ENCODE measurements at places on chromosomes 5 and 9.

DNA sequence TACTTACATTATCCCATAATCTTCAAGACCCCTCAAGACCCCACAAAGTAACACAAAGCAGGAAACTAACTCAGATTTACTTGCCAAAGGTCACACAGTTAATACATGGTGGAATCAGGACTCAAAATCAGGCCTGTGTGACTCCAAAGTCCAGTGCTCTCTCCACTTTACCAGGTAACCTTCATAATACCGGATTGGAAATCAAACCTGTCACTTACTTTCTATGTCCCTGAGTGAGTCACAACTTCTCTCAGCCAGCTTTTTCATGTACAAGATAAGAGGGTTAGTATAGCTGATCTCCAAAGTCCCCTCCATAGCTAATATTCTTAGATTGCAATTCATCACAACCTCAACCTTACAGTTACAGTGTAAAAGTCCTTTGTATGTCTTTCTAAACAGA lies 17.1 kb downstream of the STRBP start:
- DNase-seq: no peak

GRCh38 chr5:81310402-81311063 lies 9.1 kb downstream of the ZCCHC9 start:
- DNase-seq: no peak

DNA sequence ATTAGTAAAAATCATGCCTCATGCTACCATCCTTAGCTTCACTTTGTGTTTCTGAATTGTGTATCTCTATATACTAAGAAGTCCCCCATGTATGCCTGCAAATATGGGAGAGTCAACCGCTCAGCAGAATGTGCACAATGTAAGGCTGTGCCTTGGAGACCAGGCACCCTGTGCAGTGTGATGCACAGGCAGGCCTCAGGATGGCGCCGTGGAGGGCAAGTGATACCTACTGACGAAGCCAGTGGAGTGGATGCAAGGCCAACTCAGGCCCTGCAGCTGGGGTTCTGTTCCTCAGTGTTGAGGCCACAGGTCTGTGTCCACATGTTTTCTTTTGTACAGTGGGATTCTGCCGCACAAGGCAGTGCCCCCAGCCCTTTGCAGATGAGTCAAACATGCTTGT lies 28.4 kb downstream of the SYK start:
- DNase-seq: no peak

GRCh38 chr9:111700776-111701175 lies 39.4 kb downstream of the GNG10 start:
- no peak for DNase-seq

- DNase-seq: no peak
Measured at GRCh38 chr5:87340716-87341115, 72.0 kb downstream of the CCNH start.

DNA sequence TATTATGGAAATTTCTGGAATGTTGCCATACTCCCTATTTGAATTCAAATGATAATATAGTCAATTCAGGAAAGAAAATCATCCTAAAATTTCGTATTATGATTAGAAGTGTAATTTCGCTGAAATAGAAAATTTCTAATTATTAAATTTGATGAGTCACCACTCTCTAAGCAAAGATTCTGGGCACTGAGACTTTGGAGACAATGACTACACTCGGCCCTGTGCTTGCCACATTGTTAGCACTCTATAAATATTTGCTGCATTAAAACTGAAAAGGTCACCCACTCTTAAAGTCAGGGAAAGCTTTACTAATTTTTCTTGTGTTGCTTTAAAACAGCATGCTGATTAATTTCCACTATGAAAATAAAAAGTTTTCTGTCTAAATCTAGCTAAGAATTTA lies 240.3 kb downstream of the TLE4 start:
- DNase-seq: no peak

DNA sequence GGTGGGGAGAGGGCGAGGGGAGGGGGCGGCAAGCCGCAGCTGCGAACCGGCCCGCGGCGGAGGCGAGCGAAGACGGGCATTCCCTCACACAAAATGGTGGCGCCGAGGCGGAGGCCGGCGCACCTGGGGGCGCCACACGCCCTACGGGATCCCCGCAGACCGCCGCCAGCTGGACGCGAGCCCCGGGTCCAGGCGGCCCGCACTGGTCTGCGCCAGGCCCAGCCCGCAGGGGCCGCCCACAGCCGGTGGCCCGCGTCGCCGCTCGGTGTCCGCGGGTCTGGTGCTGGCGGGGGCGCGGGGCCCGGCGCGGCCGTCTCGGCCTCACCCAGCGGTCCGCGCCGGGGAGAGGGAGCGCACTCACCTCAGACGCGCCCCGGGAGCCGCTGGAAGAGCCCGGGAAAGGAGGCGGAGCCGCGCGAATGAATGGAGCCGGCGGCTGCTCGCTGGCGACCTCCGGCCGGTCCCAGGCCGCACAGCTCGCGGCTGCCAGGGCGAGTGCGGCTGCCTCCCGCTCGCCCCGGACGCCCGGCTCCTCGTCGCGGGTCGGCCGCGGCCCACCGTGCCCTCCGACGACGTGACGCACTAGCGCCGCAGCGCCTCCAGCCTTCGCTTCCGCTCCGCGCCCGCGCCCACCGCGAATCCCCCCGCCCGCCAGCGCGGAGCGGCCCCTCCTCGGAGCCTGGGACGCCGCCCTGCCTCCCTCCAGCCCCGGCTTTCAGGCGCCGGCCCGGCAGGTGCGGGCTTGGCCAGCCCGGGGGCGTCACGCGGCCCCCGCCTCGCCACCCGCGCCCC lies at the start of gene FAM169A:
Gene FAM169A (minus strand): TSS at position 584 of the 792 bp plus-strand sequence. CDS start 24,711 bp downstream, outside the sequence.
- DNase-seq: peak; percentile 47

DNA sequence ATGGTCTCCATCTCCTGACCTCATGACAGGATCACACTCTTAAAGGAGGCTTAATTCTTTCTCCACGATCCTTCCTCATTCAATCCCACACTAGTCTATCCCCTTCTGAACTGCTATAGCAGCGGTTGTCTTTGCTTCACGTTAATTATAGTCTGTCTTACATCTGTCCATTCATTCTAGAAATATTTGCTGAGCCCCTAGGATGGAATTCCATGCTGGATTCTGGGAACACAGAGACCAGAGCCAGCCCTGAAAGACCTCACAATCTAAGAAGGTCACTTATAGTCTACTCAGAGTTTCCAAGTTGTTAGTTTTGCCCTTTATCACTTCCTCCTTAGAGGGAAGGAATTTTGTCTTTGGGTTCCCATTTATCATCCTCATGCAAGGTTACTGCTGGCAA lies 193.5 kb downstream of the GAS1 start:
- no peak for DNase-seq

GRCh38 chr5:137570070-137570469 lies 70.9 kb upstream of the SPOCK1 start:
- no peak for DNase-seq

DNA sequence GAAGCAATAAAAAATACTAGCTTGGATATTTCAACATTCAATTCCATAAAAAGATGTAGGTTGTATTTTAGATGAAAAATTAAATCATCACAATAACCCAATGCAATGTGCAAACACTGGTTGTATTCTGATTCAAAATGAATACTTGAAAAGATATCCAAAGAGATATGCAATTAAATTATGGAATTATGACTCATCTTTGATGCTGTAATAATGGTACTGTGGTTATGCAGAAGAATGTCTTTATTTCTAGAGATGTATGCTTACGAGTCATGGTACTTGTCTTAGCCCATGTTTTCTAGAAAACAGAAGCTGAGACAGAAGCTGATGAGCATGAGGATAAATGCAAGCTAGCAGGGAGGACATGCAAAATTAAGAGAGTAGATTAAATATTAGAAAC lies 1941.4 kb upstream of the NUDT12 start:
- no peak for DNase-seq

- no peak for DNase-seq
Measured at GRCh38 chr5:107949688-107950341, 279.1 kb upstream of the EFNA5 start.

- DNase-seq: no peak
Measured at GRCh38 chr5:40911266-40911665, 2.0 kb downstream of the C7 start.

- DNase-seq: no peak
Measured at GRCh38 chr9:34759432-34760134, 49.6 kb upstream of the CCL21 start.

DNA sequence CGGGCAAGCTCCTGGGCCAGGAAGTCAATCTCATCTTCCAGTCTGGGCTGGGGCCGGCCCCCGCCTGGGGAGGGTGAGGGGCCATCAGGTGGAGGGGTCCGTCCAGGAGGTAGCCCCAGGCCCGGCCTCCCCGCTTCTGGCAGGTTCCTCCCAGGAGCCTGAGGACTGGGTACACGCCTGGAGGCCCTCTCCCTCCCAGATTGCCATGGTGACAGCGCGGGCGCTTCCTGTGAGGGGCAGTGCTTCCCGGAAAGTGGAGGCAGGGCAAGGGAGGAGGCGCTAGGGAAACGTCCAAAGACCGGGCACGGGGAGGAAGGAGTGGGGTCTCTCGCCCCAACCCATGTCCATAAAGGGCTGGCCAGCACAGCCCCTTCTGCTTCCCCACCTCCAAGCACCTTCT lies 4.9 kb downstream of the NPDC1 start:
- no peak for DNase-seq

- no peak for DNase-seq
Measured at GRCh38 chr9:112184946-112185345, 9.8 kb upstream of the SUSD1 start.

DNA sequence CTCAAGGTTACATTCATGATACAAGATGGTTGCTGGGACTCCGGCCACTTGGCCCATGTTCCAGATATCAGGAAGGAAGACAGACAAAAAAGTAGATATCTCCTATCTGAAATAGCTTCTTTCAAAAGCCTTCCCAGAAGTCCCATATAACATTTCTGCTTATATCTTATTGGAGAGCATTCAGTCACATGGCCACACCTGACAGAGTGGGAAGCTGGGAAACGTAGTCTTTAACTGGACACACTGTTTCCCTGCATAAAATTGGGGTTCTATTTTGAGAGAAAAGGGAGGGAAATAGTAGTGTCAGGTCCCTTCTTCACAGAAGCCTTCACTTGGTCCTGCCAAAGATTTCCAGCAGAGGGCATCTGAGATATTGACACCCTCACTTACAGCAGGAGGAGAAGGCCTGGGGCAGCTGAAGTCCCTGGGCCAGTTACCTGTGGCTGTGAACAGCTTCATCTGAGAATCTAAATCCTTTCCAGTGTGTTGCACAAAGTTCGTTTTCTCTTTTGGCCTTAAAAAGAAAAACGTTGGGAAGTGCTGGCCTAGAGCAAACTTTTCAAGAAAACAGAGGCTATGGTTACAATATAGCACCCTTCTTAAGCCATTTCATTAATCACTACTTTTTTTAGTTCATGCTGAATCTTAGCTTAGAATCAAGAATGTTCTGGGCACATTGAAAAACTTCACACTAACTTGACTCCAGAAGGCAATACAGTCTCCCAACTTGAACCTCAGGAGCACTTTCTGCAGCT lies 33.5 kb downstream of the SPEF2 start:
- peak; percentile 74 for DNase-seq

DNA sequence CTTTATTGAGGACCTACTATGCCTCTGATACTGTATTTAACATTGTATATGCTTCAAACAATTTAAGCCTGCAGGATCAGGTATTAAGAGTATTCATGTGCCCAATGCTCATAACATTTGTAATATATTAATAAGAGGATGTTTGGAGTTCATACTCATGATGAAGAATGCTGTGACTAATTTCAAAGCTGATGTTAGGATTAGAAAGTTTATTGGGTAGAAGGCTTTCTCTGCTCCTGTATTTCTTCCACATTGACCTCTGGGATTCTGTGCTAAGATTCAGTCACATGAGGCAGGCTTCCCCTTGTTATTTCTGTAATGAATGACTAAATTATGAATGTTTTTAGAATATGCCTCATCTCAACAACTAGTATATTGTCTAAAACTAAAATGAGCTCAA lies 456.4 kb downstream of the NFIB start:
- DNase-seq: no peak

DNA sequence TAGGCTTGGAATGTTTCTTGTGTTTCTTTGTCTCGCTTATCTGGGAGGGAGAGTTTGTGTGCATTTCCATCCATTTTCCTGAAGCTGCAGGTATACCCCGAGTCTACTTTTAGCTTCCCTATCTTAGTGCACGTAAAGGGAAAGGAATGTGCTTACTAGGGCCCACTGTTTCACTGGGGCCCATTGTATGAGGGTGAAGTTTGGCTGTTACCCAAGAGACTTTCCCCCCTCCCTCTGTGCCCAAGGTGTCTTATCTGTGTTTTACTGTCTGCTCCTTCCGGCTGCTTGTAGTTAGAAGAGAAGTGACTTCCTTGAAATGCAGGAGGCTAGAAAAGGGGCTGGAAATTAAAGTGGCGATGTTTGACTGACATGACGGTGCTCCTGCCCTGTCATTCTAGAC lies 12.1 kb upstream of the BTNL3 start:
- no peak for DNase-seq

DNA sequence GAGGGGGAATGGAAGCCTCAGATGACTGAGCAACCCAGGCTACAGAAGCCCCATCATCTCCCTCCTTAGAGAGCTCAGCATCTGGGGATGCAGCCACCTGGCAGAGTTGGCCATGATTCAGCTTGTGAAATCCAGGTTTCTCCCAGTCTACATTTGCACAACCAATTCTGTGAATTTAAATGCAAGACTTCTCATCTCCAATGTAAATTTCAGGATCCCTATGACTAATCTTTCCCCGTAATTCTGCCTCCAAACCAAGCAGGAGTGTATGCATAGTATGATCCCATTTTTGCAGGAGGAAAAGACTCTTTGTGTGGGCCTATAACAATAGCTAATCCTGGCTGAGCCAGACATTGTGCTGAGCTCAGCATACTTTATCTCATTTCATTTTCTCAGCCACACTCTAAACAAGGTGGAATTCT lies 59.6 kb upstream of the IL17B start:
- DNase-seq: no peak

DNA sequence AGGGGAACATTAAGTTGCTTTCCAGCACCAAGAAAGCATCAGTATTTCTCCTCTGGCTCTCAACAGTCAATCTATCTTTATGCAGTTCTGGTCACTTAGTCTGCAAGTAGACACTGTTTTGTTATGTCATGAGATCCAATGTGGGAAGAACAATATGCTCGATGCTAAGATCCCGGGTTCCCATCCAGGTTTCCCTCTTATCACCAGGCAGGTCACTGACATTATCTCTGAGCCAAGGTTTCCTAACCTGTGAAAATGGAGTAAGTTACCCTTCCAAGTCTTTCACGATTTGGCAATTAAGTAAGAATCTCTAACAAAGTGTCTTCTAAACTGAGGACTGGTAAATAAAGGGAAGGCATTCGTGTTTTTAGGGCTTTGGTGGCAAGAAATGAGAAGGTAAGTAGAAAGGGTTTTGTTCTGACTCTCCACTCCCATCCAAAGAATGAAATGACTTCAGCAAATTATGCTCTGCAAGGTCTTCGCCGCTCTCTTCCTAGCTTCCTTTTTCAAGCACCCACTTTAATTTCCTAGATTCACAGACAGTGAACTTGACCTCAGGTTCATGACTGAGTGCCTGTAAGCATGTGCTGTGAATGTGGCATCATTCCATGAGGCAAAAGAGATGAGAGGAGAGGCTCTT lies 86.4 kb downstream of the DCP2 start:
- DNase-seq: no peak

GRCh38 chr9:134432471-134432870 lies 106.2 kb downstream of the RXRA start:
- no peak for DNase-seq

DNA sequence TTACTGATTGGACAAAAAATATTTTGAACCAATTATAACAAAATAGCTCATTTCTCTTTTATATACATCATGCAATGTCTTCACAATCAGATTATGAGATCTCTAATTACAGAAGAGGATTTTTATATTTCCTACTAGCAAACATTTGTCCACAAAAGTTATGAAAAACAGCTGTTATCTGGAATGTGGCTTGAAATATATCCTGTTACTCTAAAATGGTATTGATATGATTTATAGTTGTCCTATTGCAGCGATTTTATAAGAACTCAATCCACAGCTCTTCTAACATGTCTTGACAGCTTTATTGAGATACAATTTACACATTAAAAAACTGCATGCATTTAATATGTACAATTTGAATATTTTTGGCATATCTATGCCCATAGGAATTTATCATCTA lies 779.9 kb upstream of the ACO1 start:
- DNase-seq: no peak

All from stimulated activated CD4-positive, alpha-beta T cell treated with anti-CD3 and anti-CD28 coated beads, Interleukin-4, amount 100 ng/mL, for 24 hours (primary cell).